NCI-H524 treated with DMSO at 0.1 percent for 48 hours (cell line): ENCODE measurements at places on chromosomes 7 and 10.

DNA sequence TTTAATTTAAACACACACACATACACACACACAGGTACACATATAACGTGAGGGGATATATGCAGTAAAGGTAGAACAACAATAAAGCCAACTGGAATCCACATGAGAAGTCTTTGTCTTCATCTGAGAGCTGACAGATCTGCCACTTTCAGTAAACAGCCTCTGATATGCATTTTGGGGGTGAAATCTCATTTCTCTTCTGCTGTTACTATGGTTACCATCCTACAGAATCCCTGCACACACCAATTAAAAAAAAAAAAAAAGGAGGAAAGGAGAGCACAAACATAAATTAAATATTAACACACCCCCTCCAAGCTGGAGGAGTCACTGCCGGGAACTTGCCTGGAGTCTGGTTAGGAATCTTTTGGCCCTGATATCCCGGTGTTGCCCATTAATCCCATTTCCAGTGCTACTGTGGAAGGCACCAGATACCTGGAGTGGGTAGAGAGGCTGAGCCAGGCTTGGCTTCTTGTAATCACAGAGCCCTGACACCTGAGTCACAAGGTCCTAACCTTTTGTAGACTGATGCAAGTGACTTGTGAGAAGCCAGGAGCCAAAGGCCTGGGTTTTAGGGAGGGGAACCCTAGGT lies 169.1 kb downstream of the LHFPL3 start:
- no peak for DNase-seq

GRCh38 chr7:128030263-128030653 lies 979 bp downstream of the LRRC4 start:
- DNase-seq: no peak

DNA sequence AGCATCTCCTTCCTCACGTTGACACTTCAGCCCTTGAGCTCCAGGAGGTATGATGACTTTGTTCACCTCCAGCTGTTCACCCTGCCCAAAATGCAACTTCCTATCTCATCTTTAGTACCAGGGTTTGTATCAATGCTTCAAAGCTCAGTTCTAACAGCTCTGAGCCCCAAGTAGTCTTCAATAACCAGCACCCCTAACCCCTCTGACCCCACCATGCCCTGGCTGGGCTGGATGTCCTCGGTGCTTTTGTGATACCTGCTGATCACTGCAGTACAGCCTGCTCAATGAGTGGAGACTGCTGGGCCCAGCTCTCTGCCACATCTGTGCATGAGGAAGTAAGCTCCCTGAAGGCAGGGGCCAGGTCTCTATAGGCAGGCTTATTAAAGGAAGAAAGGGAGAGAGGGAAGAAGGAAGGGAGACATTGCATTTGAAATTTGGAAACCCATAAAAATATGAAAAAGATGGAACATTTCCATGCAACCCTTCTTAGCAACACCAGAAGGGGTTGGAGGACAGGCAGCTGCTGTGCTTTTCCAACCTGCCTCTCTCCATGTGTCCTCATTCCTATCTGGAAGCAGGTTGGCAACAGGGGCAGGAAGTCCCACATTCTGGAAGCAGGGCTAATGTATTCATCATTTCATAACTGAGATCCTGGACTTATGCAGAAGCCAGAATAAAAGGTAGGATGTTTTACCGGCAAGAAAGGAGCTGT lies 756.1 kb downstream of the GRID1 start:
- DNase-seq: no peak

DNA sequence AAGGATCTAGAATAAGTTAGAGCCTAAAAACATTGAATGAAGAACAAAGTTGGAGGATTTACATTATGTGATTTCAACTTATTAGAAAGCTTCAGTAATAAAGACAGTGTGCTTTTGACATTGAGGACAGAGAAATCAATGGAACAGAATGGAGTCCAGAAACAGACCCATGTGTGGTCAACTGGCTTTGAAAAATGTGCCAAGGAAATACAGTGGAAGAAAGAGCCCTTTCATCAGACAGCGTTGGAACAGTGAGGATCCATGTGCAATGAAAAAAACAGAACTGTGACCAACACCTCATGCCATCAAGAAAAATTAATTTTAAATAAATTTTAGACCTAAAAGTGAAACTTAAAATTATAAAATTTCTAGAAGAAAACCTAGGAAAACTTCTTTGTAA lies 50.6 kb upstream of the LRRC18 start:
- no peak for DNase-seq

- peak; percentile 11 for DNase-seq
Measured at GRCh38 chr10:31036209-31036608, 4.5 kb upstream of the ZNF438 start.

DNA sequence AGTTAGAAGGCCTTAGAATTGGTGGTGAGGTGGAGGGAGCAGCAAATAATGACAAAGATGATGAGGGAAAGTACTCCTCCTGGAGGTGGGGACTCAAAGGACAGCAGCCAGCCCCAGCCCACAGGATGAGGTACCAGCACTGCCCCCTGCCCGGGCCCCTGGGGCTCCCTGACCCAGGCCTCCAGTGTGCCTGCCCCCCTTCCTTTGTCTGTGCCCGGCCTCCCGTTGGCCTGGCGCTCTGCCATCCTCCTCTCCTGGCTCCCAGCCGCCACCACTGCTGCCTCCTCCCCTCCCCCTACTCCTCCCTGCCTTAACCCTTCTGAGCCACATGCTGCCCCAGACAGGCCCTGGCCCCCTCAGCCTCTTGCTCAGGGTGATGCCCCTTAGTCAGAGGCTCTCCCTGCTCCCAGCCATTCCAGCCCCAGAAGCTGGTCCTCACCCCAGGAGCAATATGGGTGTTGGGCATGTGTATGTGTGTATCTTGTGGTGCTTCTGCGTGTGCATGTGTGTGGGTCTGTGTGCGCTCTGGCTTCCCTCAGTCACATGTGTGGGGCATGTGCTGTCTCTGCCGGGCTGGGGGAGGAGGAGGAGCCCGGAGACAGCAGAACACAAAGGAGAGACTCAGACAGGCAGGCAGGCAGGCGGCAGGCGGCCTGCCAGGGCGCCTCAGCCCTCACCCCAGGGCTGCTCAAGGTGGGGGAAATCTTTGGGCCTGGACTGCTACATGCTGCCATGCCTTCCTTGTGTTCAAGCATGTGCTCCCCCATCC lies 2.6 kb downstream of the LDB1 start:
- DNase-seq: no peak

- DNase-seq: no peak
Measured at GRCh38 chr10:77391605-77392235, 245.9 kb downstream of the KCNMA1 start.

- DNase-seq: no peak
Measured at GRCh38 chr10:77960829-77961329, 34.3 kb upstream of the DLG5 start.

- no peak for DNase-seq
Measured at GRCh38 chr10:89404104-89405047, 10.0 kb upstream of the IFIT5 start.

GRCh38 chr10:71754562-71754961 lies 18.8 kb downstream of the VSIR start:
- no peak for DNase-seq
